ENCODE measurements at places on chromosomes 6 and 20.

DNA sequence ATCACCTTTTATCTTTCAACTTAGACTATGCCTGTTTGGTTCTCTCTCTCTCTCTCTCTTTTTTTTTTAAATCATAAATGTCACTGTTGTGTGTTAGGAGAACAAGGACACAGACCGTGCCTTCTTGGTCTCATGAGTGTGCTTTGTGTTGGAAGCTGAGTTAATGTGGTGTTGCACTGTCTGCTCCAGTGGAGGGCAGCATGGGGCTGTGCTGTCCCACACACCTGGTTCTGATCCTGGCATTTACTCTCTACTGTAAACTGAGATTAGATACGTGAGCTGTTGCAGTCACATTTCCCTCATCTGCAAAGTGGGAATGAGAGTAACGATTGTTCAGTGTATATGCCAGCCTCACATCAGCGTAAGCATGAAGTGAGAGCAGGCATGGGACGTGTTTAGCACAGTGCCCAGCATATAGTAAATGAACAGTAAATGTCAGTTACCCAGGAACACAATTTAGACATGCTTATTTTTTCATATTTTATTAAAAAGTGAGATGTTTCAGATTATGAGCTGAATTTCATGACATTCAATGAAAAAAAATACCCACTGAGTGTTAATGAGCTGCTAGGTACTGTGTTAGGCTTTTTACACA lies 161.1 kb downstream of the FARS2 start:
- no peak for DNase-seq

- DNase-seq: no peak
Observed at GRCh38 chr6:104888066-104888465, 28.3 kb upstream of the HACE1 start.

DNA sequence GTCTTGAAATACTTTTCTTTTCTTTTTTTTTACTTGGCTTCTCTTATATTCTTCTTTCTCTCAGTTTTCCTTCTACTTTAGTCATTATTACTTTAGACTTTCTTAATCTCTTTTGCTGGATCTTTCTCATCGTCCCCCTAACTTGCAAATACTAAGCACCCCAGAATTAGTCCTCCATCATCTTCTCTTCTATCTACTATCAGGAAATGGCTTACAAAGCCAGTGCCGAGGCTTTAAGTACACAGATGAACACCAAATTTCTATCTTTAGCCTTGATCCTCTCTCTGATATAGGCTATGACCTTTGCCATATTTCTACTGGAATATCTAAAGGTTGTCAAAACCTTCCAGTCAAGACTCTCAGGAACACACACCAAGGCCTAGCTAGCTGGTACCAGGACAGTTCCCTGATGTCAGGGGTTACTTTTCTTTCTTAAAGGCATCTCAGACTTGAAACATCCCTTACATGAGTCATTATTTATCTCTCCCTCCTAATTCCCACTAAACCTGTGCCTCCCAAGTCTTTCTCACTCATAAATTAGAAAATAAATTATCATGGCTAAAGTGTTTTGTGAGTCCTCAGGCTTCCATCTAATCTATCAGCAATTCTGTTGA lies 278.6 kb upstream of the TCF21 start:
- DNase-seq: no peak

DNA sequence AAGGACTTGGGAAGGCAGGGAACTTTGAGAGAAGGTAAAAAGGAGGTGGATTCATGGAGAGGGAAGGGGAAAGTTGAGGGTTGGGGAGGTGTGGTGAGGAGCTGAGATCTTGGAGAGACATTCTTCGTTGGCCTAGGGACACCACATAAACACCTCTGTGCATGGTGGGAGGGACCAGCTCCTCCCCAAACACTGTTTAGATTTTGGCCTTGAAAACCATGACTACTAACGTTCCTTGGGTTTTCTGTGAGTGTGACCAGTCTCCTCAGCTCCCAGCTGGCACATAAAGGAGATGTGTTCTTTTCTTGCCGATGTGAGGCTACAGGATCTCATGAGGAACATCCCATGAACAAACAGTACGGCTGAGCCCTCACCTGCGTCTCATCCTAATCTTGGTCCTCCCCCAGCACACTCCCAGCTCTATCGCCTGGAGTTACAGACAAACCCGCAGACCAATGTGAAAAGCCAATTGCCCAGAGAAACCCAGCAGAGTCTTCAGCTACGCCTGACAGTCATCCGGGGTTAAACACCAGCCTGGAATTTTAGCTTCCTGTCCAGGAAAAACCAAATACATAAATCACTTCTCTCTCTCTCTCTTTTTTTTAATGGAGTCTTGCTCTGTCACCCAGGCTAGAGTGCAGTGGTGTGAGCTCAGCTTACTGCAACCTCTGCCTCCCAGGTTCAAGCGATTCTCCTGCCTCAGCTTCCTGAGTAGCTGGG lies 22.0 kb upstream of the DDR1 start:
- no peak for DNase-seq

- no peak for DNase-seq
Observed at GRCh38 chr6:83592770-83593394, 80.5 kb downstream of the PRSS35 start.

DNA sequence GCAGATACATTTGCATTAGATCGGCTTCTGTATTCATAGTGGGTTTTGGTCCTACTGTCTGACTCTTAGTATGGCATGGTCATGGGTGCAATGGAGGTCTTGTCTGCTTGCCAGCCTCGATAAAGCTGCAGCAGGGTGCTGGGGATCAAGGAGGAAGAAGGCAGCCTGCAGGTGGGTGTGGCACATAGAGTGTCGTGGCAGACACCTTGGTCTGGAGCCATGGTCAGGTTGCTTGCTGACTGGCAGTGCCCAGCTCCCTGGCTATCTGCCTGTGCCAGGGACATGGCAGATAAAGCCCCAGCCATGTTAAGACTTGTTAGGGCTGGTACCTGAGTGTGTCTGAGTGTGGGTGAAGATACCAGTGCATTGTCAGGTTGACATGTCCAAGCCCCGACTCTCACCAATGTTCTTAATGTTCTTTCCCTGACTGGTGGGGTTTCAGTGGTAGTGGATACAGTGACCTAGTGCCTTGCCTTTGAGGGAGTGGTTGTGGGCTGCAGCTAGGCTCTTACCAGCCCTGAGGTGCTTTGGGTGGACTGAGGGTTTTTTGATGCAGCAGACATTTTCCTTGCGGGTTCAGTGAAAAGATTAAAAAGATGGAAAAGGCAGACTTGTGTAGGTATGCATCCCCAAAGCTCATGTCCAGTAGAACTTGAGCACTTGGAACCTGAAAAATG lies 1.8 kb downstream of the FAM83D start:
- DNase-seq: no peak

DNA sequence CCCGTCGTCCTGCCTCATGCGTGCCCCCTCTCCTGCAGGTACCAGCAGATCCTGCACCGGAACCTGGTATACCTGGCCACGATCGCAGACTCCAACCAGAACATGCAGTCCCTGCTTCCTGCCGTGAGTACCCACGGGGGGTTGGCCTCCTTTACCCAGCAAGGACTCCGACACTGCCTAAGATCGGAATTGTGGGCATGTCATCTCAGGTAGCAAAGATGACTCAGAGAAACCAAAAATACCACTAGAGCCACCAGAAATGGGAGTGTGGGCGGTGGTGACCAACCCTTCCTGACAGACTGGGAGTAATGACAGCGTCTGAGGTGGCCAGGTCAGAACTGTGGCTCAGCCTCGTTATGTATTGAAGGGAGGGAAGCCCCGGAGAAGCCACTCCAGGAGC lies 16.3 kb downstream of the SS18L1 start:
- no peak for DNase-seq

DNA sequence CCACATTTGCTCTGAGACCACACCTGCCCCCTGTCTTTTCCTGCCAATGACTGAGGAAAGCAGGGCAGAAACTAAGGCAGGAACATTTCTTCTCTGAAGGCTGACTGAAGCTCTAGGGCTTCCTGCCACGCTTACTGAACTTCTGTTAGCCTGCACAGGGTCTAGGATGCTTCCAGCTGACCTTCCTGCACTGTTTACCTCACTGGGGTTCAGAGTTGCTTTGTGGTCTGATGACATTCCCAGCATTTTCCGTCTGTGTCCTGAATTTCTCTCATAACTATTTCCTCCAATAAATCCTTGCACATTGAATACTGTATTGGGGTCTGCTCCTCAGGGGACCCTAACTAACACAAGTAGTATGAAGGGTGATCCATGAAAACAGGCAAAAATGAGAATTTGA lies 29.5 kb upstream of the HLA-A start:
- DNase-seq: no peak

GRCh38 chr6:22765015-22765414 lies 195.6 kb downstream of the HDGFL1 start:
- no peak for DNase-seq
